ENCODE measurements at places on chromosomes 4 and X.
A peak's percentile ranks its signal among the peaks of the same experiment; 100 is the strongest.

GRCh38 chr4:158809611-158810486 lies 41.0 kb downstream of the FNIP2 start:
- DNase-seq: no peak

DNA sequence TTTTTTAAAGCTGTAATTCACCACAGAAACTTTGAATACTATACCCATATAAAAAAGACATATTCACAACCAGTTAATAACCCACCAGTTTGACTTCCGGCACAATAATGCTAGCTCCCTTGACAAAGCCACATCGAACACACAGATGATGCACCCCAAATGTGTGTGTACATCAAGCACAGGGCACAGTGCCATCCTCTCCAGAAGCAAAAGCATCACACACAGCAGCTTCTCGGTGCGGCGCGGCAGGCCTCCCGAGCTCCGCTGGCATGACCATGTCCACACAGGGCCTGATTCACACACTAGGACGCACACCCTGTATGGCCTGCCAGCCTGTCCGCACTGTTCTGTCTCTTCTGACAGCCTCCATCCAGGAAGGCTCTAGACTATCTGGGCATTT lies 88.0 kb downstream of the LEF1 start:
- peak; percentile 37 for DNase-seq

- no peak for DNase-seq
Measured at GRCh38 chrX:4240541-4241194, 527.2 kb upstream of the PRKX start.

DNA sequence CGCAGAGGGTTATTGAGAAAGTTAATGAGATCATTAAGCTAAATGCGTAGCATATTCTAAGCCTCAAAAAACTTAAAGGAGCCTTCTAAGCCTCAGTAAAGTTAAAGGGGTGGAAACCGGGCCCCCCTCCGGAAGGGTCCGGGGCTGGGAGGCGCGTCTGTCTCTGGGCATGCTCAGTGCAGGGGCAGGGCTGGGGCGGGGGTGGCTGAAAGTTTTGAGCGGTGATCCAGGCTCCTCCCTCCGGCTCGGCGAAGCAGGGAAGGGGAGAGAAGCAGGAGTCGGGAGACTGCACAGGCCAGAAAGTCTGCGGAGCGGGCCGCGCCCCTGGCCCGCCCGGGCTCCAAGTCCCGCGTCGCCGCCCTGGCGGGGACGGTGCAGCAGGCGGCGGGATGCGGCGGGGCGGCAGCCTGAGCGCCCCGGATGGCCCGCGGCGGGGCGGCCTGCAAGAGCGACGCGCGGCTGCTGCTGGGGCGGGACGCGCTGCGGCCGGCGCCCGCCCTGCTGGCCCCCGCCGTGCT lies at the start of gene EVC:
TSS of gene EVC (plus strand) at position 241 of the 518 bp plus-strand sequence. CDS start at position 421, 180 bp downstream.
- no peak for DNase-seq

GRCh38 chr4:140937866-140938265 lies 181.7 kb upstream of the TBC1D9 start:
- no peak for DNase-seq

GRCh38 chr4:80184053-80184824 lies 13.1 kb upstream of the PRDM8 start:
- DNase-seq: peak; percentile 96

- DNase-seq: no peak
Measured at GRCh38 chr4:127196655-127197352, 436.0 kb upstream of the INTU start.

DNA sequence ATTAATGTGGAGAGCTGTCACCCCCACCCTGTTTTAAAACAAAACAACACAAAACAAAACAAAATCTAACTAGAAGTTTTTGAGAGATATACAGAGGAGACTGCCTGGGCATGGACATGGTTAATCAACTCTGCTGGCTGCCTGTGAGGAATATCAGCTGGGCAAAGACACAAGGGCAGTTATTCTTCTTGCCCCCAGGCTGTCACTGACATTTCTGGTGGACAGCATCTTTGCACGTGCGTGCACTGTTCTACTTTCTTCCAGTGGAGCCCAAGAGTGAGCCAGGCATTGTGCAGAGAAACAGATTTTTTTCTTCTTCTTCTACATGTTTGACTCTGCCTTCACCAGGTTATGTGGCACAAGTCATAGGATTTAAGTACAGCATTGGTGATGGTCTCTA lies 13.8 kb downstream of the IRS4 start:
- DNase-seq: no peak

DNA sequence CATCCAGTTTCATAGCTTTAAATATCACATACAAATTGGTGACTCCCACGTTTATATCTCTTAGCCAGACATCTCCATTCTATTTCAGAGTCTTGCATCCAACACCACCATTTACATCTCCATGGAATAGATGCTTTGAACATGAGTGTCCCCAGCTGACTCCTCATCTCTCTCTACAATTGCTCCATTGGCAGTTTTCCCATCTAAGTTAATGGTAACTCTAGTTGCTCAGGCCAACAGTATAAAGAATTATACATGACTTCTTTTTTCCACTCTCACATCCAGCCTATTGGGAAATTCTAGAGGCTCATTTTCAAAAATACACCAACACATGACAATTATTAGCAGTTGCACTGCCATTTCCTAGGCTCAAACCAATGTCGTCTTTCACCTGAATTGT lies 388.2 kb downstream of the STIM2 start:
- DNase-seq: no peak

DNA sequence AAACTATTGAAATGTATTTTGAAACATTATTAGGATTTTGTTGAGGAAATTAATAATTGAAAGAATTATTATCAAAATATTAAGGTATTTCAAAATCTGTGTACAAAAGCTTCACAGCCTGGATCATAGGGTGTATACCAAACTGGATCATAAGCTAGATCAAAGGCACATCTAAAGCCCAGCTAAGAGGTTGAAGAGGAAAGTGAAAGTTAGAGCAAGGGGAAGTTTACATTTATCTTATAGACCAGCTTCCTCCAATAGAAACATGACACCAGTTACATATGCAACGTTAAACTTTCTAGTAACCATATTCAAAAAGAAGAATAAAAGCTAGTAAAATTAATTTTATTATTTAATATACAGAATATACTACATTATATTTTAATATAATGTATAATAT lies 227.2 kb upstream of the BMP3 start:
- no peak for DNase-seq

DNA sequence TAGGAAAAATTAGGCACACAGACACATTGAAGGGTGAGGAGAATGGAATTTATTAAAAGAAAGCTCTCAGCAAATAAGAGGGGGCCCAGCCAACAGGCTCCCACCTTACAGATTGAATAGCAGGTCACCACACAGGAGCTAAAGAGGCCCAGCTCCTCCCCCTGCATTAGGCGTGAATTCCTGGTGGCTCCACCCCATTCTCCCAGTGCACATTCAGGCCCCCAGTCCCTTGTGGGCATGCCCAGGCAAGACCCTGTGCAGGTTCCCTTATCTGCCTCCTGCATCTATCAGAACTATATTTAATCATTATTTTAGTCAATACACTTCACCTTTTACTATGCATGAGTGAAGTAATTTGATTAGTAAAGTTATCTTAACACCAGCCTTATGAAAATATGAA lies 856.3 kb upstream of the NDST4 start:
- no peak for DNase-seq

- no peak for DNase-seq
Measured at GRCh38 chrX:6159468-6159867, 69.2 kb downstream of the NLGN4X start.

DNA sequence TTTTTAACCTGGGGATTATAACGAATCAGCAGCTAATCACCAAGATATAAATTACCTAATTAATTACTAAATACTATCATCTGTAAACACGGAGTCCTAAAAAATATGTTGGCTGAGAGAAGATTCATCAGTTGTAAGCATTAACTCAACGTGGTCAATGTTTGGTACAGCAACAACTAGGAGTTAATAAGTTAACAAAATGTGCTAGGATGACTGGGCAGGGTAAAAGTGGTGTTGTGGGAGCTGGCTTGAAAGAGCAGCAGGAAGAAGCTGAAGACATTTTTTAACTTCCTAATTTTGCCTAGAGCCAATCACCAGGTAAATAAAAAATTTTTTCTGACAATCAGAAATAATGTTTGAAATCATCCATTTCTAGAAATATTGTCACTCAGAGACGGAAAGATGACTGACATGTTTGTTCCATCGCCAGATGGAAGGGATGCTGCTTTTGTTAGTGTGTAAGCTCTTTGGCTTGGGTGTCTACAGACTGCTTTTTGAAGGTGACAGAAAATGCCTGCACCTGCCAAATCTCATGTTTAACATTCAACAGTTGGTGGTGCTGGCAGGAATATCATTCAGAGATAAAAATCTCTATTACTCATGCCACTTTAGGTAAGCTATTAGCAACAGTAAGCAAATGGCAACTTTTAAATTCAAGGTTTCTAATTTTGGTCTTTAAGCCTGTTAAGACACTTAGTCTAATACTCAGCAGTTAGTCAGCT lies 1126.9 kb downstream of the STPG2 start:
- no peak for DNase-seq

DNA sequence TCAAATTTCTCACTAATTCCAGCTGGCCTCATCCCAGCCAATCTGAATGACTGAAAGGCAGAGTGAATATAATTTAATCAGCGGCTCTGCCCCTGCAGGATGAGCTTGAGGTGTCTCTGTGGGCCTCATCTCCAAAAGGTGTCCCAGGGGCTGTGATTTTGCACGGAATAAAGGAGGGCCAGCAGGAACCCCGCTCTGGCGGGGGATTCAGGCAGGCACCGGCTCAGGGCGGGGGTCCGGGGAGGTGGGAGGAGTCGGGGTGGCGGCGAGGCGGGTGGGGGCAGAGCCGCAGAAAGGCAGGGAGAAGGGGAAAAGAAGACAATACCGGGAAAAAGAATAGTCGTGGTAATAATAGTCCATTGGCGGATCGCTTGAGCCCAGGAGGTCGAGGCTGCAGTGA lies 16.0 kb upstream of the ERCC6L start:
- no peak for DNase-seq

- peak; percentile 38 for DNase-seq
Measured at GRCh38 chrX:104098151-104098808, 14.0 kb upstream of the ZCCHC18 start.

DNA sequence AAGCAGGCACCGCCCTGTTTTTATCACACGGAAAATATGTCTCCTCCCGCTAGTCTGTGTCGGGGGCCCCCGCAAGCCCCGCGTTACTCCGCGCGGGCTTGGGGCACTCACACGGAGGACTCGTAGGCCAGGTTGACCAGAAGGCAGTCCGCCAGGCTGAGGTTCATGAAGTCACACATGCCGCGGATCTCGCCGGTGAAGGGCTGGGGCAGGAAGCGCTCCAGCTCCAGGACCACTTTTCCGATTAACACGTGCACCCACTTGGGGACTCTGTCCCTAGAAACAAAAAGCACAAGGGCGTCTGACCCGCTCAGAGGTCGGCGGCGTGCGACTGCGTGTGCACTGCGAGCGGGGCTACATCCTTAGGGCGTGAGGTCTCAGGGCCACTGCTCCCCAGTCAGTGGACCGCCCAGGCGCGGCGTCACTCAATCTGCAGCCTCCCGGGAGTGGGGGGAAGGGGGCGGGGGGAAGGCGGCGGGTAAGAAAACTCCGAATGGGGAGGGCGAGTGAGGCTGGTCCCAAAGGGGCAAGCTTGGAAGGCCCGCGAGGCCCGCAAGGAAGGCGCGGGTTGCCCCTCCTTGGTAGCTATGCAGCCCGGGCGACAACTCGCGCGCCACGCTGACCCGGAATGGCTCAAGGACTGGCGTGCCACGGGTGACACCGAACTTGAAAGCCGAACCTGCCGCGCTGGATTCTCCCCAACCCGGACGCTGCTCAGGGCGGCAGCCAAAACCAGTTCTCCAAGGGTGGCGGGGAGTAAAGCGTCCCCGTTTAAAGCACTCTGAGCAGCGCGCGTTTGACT lies 722 bp downstream of the NAAA start:
- DNase-seq: peak; percentile 68

DNA sequence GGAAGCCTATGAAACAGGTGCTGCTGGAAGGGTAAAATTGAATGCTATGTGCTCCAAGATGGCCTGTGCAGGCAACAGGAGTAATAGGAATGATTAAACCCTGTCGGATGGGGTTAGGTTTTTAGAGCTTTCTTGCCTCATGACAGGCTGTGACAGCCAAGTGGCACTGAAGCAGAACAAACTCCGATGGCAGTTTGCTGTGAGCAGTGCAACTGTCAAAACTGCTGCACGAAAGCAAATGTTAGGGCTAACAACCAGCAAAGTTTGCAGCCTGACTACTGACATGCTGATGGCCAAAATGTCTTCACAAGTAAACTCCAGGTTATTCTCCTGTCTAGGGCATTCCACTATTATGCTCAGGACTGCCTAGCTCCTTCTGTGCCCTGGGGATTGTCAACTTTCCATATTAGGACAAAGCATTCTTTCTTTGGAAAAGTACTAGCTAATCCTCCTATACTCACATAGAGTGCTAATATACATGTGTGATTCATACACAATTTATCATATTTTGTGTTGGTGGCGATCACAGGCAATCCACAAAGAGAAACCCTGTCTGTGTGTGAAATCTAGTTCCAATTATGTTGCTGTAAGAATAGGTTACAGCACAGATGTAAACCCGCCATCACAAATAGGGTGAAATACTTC lies 486.6 kb upstream of the TENM3 start:
- DNase-seq: no peak

GRCh38 chr4:14958436-14958835 lies 43.8 kb upstream of the CPEB2 start:
- DNase-seq: no peak

Measured in activated CD4-positive, alpha-beta T cell treated with anti-CD3 and anti-CD28 coated beads for 4 hours (primary cell).